Stimulated activated CD4-positive, alpha-beta T cell treated with anti-CD3 and anti-CD28 coated beads, Interleukin-2, amount 100 ng/mL, for 4 hours (primary cell): ENCODE measurements at places on chromosomes 11 and 22.

- no peak for DNase-seq
Observed at GRCh38 chr11:35237351-35237750, 98.4 kb downstream of the CD44 start.

- DNase-seq: no peak
Observed at GRCh38 chr11:3859373-3859881, 4.0 kb downstream of the STIM1 start.

DNA sequence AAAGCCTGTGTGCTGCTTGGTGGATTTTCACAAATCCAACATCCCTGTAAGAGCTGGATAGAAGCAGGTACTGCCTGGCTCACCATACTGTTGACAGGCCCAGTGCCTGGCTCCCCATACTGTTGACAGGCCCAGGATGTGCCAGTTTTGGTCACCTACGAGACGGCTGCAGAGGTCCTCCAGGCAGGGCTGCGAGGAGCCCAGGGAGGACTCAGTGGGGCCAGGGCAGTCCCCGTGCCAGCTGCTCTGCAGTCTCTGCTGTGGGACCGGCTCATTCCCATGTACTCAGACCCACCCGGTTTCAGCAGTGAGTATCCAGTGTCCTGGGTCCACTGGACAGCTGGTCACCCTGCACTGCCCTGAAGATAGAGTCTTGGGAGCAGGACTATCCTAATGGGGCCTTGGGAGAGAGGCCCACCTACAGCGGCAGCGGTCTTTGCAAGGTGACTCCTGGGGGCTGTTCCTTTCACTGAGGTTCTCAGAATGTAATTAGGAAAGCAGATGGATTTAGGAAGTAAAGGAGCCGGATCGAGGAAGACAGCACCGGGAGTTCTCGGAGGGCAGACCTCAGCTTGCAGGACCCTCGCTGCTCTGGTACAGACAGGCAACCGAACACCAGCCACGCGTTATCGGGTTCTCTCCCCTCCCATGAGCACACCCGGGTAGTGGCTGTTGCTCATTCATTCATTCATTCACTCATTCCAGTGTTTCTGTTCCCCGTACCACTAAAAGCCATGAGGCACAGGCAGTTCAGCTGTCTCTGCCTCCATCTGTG is 106.1 kb downstream of the CTTN start:
- no peak for DNase-seq

DNA sequence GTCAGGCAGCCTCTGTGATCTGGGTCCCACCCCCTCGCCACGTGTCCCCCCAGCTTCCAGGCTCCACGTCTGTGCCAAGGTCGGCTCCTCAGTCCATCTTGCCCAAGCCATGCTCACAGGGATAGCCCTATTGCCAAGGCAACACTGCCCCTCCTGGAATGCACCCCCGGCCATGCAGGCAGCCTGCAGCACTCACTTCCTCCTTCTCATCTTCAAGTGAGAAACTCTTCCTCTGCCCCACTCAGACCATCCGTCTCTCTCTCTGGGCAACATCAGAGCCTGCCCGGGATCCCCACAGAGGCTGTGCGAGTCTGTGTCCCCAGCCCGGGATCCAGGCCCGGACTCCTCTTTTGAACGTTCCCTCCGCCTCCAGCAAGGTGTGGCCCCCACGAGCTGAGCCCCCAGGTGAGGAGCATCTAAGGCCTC is 852.3 kb downstream of the BRD1 start:
- DNase-seq: no peak

GRCh38 chr11:123191939-123192338 is 3.1 kb downstream of the CLMP start:
- no peak for DNase-seq

- no peak for DNase-seq
Observed at GRCh38 chr11:73196576-73196975, 21.5 kb upstream of the P2RY2 start.

DNA sequence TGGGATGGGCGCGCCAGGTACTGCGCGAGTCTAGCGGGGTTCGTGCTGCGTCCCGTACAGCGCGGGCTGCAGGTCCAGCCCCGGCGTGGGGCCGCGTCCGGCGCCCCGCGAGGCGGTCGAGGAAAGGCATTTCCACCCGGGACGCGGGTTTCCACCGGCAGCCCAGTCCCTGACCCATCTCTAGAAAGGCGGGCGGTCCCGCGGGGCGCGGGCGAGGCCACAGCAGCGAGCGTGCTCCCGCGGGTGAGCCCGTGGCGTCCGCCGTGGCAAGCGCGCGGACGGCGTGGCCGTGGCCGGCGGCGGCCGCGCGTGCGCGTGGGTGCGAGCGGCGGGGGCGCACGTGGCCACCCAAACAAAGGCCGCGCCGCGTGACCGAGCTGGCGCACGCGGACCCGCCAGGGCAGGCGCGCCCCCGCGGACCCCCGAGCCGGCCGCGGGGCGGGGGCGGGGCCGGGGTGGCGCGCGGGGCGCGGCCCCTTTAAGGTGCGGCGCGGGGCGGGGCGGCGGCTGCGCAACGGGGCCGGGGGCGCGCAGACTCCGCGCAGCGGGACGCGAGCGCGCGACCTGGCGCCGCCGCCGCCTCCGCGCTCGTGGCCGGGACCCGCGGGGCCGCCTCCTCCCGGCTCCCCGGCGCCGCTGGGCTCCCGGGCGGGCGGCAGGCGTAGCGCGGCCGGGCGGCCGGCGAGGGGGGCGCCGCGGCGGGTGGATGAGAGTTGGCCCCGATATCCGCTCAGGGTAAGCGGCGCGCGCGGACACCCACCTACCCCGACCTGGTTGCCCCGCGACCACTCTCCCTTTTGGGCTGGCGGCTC is 39.3 kb upstream of the CELSR1 start:
- peak; percentile 56 for DNase-seq

GRCh38 chr11:103958475-103959215 is 77.8 kb upstream of the DDI1 start:
- DNase-seq: no peak

DNA sequence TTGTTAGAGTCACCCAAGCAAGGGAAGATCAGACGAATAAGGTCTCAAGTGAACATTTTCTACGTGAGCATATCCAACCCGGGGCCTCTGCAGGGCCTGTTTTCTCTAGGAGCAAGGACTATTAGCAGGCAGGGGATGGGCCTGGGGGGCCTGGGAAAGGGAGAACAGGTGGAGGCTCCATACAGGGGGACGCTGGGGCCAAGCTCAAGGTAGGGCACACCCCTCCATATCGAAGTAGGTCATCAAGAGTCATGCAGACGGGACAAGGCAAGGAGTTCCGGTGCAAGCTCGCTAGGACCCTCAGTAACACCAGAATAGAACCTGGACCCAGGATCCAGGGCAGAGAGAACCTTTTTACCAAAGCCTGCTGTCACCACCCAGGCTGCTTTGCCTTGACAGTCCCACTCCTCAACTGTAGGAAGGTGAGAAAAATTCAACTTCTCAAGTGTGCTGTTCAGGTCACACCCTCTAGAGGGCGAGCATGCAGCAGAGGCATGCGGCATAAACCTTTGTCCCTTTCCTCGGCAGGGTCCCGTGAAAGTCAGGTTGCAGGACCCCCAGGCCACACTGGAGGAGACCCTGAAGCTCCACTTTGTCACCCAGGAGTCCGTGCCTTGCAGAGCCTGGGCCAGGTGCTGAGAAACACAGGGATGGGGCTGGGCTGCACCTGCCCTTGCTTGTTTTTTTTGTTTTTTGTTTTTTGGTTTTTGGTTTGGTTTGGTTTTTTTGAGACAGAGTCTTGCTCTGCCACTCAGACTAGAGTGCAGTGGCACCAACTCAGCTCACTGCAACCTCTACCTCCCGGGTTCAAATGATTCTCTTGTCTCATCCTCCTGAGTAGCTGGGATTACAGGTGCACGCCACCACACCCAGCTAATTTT is 8.6 kb upstream of the APOBEC3B start:
- peak; percentile 47 for DNase-seq

DNA sequence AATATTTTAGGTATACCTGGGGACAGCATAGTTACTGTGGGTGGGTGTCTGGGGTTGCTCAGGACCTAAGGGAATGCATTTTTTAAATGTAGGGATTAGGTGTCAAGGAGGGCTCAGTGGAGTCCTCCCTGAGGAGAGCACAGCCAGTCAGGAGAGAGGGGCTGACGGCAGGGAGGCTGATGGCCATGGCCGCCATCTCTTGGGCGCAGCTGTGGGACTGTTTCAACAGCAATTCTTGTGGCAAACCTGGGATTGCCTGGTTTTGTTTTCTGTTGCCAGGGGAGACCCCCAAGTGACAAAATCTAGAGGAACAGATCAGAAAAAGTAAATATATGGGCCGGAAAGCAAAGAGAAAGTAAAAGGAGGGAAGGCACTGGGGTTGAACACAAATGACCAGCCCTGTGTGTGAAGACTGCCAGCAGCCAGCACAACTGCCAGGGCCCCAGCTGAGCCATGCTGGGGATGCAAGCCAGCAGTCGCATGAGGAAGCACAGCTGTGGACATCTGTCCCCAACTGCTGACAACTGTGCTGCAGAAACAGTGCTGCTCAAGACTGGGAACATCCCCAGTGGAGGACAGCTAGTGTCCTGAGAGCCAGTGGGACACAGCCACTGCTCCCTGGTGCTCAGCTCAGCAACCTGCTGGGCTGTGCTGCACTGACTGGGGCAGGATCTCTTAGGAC is 10.5 kb downstream of the MIF start:
- no peak for DNase-seq

- peak; percentile 6 for DNase-seq
Observed at GRCh38 chr11:124586238-124586860, 16.6 kb downstream of the OR8A1 start.

DNA sequence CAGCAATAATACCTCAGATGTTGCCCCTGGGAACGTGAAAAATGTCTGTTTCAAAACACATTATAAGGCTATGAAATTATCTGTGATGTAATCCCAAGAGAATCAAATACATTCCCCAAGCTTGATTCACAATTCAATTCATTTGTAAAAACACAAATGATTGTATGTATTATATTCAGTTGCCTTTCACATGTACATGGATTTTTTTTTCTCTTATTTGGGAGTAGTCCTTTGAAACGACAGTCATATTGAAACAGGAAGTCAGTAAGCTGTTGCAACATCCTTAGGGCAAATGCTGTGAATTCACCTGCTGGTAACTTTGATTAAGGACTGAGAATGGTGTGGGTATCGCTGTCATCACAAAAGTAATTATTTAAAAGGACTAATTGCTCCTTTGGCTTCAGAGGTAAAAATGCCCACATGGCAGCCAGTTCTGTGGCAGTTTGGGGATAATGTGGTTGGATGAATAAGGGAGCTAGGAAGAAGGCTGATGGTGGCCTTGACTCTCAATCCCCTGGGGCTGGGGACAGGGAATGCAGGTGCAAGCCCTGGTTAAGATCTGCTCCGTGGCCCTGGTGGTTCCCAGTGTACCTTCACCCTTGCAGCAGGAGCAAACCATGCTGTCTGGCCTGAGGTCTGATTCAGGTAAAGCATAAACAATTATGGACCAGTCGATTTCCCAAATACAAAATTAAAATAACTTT is 13.2 kb downstream of the EHF start:
- DNase-seq: no peak

DNA sequence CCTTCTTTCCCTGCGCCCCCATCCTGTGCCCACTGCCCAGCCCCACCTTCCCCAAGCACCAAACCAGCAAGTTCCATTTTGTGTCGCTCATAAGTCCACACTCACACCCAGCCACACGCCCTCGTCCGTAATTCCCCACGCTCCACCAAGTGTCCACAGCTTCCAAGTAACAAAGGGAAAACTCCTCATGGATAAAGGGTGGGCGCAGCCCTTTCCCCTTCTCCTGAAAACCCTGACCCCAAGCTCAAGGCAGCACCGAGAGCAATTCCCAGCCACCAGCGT is 458 bp downstream of the FXYD6 start:
- no peak for DNase-seq

GRCh38 chr11:117818041-117818873 is 6.3 kb downstream of the FXYD2 start:
- peak; percentile 43 for DNase-seq

DNA sequence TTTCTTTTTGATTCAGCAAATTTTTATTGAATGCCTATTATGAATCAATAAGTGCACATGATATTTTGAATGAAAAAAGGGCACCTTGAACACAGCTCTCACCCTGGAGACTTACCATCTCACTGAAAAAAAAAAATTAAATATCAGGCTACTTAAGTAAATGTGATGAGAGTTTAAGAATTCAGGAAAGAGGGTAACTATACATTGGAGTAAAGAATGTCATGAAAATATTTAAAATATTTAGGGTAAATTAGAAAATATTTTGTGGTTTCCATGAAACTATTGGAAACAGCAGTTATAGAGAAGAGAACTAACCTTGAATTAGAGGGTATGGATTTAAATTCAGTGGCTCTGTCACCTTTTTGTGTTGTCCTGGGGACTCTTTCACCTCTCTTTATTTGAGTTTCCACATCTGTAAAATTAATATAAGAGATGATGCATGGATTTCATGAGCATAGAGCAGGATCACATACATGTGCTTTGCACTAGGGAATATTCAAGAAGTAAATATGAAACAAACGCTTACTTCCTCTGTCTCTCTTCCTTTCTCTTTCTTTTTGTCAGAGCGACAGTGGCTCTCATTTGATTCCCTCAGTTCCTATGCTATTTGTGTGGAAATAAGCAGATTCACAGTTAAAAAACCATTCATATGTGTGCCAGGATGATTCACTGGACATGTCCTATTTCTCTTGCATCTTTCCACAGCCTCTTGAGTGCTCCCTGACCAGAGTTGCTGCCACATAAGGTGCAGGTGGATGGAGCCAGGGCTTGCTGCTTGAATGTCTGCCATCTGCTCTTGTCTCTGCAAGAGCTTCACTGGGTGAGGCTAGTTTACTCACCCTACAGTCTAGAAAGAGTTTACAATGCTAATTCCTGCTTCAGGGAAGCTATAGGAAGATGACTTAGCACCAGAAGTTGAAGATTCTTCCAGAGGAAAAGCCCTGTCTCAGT is 533.1 kb downstream of the ETS1 start:
- DNase-seq: no peak

GRCh38 chr22:30225220-30225927 is 21.2 kb downstream of the LIF start:
- no peak for DNase-seq

DNA sequence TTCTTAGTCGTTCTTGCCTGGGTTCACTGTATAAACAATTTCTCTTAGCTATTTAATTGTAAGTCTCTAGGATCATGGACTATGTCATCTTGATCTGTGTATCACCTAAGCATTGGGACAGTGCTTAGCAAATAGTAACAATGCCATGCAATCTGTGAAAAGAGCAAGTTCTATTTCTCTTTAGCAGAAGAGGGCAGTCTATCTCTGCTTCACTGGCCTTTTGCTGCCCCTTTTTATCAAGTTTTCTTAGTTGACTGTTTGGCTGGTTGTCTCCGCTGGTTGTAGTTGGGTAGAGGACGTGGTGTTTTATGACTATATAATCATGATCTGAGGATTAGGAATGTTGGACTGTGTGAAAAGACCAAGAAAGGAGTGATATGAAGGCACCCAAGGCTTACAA is 315.0 kb downstream of the JRKL start:
- DNase-seq: no peak

- no peak for DNase-seq
Observed at GRCh38 chr11:62540804-62541701, 5.6 kb downstream of the AHNAK start.
